ENCODE measurements at places on chromosomes 16 and 17. TPM values are rescaled to one million over a fixed set of nuclear protein-coding genes. Genes with fewer than 3 reads are reported as not detected.

DNA sequence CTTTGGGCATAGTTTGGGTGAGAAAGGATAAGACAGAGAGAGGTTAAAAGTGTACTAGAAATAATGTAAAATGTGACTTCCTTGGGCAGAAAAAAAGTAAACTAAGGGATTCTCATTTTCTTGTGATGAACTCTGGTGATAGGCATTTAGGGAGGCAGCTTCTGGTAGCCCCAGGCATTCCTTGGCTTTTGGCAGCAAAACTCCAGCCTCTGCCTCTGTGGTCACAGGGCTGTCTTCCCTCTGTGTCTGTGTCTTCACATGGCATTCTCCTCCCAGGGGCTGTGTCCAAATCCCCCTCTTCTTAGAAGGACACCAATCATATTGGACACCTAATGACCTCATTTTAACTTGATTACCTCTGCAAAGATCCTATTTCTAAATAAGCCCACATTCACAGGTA lies 54.7 kb downstream of the HS3ST3B1 start:
- no peaks in the 10 kb centered on the region for H3K36me3 ChIP-seq
- no peak for DNase-seq
- no peaks in the 10 kb centered on the region for H3K27me3 ChIP-seq
- no peak overlapping the region for H3K27ac ChIP-seq

- H3K36me3 ChIP-seq: peaks cover 29% of the 10 kb centered on the region
- H3K4me3 ChIP-seq: no peak overlapping the region
- DNase-seq: no peak
Observed at GRCh38 chr17:57260325-57261083, 4.2 kb downstream of the MSI2 start.

DNA sequence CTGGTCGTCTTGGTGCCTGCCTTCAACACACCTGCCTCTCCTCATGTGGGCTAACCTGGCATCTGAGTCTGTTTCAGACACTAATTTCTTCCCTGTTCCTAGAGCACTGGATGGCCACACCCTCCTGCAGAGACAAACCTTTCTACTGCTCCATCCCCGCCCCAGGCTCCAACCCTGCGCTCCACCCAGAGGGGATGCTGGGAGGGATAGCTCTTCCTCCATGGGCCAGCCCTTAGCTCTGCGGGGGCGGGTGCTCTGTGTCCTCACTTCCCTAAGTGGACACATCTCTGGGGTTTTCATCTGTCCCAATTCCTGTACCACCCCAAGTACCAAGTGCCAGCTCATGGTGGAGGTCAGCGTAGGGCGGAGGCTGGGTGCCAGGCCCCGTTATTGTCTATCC lies 11.0 kb upstream of the CRISPLD2 start:
- no peaks in the 10 kb centered on the region for H3K27me3 ChIP-seq
- H3K27ac ChIP-seq: no peak overlapping the region
- no peak overlapping the region for H3K4me3 ChIP-seq
- peaks cover 9% of the 10 kb centered on the region for H3K4me1 ChIP-seq

GRCh38 chr17:18950944-18951905 lies 740 bp upstream of the SLC5A10 start:
- no peak for DNase-seq
- peaks cover 26% of the 10 kb centered on the region for H3K4me1 ChIP-seq
- no peak overlapping the region for H3K4me3 ChIP-seq

GRCh38 chr17:68200689-68201417 lies 47.0 kb upstream of the AMZ2 start:
- peak overlapping the region; percentile 74 for H3K4me3 ChIP-seq
- DNase-seq: peak; percentile 72
- peaks cover 51% of the 10 kb centered on the region for H3K4me1 ChIP-seq

- no peaks in the 10 kb centered on the region for H3K4me1 ChIP-seq
- no peaks in the 10 kb centered on the region for H3K36me3 ChIP-seq
- H3K4me3 ChIP-seq: no peak overlapping the region
- no peaks in the 10 kb centered on the region for H3K27me3 ChIP-seq
- no peak for DNase-seq
Observed at GRCh38 chr16:35184356-35184870, 1725.0 kb downstream of the TP53TG3F start.

DNA sequence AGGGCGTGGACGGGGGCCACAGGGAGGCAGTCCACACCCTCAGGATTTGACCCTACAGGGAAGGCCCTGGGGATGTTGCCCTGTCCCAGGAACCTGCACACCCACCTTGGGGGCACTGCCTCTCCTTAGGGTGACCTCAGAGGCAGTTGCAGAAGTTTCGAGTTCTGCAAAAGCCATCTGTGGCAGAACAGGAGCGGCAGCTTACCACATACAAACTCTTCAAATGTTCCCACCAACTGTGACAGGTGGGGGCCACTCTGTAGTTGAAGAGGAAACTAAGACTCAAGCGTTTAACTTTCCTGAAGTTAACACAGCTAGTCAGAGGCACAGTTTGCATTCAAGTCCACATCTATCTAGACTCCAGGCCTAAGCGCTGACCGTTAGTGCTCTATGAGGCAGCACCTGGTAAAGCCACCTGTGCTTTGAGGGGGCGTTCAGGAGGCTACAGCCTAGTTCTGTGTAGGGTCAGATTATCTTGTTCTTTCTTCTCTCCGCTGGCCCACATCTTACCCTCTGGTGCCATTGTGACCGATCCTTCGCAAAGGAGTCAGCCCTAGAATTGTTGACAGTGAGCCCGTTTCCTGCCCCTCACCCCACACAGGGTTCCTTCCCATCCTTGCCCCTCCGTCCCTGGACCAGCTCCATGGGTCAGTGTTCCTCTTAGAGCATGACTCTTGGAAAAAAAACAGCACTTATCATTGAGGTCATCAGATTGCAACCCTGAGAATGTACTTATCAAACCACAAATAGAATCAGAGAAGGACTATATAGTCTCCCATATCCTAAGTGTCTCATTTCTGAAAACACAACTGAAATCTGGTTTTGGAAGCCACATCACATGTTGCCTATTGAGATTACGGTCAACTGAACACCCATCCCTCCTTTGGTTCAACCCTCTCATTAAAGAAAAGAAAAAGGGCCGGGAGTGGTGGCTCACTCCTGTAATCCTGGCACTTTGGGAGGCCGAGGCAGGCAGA lies 45.4 kb downstream of the CDH1 start:
- H3K36me3 ChIP-seq: no peaks in the 10 kb centered on the region
- H3K27ac ChIP-seq: no peak overlapping the region
- DNase-seq: no peak
- H3K27me3 ChIP-seq: no peaks in the 10 kb centered on the region
- no peak overlapping the region for H3K4me3 ChIP-seq

DNA sequence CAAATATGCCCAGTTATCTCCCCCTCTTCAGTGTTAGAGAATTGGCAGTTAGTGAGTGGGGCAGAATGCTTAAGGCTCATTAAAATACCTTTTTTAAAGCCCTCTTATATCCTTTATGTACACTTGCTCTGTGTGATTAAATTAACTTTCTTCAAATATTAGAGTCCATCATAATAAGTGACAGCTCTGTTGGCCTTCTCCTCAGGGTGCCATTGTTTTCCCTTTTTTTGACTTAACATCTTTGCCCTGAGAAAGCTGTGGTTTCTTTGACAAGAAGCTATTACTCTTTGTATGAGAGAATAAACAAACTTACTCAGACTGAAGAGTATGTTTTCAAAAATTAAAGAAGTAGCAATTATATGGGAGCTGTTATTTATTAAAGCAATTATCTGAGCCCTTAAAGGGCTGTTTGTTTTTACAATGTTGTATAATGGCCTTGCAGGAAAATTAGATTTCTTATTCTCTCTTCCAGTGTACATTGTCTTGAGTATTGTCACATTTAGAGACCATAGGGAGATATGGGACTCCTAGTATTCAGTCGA lies 13.4 kb downstream of the RBBP6 start:
- H3K36me3 ChIP-seq: peaks cover 33% of the 10 kb centered on the region
- peaks cover 29% of the 10 kb centered on the region for H3K4me1 ChIP-seq
- H3K27me3 ChIP-seq: no peaks in the 10 kb centered on the region
- no peak overlapping the region for H3K27ac ChIP-seq
- no peak for DNase-seq

DNA sequence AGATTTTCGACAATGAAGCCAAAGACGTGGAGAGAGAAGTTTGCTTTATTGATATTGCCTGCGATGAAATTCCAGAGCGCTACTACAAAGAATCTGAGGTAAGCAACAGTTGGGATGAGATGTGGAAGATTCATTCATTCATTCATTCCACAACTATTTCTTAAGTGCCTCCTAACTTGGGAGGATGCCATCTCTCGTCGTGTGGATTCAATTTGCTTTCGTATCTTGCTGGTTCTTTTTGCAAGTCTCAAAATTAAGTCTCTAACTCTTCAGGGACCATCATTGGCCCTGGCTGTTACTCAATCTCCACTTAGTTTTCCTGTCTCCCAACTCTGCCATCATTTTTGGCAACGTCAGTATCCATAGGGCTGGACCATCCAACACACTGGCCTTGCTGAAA lies 85.6 kb upstream of the NOL11 start:
- H3K27ac ChIP-seq: no peak overlapping the region
- H3K27me3 ChIP-seq: no peaks in the 10 kb centered on the region
- H3K4me3 ChIP-seq: no peak overlapping the region
- no peaks in the 10 kb centered on the region for H3K4me1 ChIP-seq
- no peak for DNase-seq
- H3K36me3 ChIP-seq: peaks cover 36% of the 10 kb centered on the region

The FSCN2 gene
- total RNA-seq: 0.75 TPM

The CCL8 gene
- total RNA-seq: not detected

The GAST gene
- not detected for total RNA-seq

The SOCS1 gene
- 16.7 TPM for total RNA-seq

The B3GNT9 gene
- 10.0 TPM for total RNA-seq

The NHLRC4 gene
- 2.4 TPM for total RNA-seq

Measured in CD4-positive, alpha-beta memory T cell (primary cell).